ENCODE measurements at places on chromosomes 7 and 10.
A peak's percentile ranks its signal among the peaks of the same experiment; 100 is the strongest.

- DNase-seq: peak; percentile 3
These were observed 103.3 kb upstream of the DIP2C start for GRCh38 chr10:792792-793100.

GRCh38 chr10:17643339-17643754 is 604 bp upstream of the STAM start:
- peak; percentile 23 for DNase-seq

DNA sequence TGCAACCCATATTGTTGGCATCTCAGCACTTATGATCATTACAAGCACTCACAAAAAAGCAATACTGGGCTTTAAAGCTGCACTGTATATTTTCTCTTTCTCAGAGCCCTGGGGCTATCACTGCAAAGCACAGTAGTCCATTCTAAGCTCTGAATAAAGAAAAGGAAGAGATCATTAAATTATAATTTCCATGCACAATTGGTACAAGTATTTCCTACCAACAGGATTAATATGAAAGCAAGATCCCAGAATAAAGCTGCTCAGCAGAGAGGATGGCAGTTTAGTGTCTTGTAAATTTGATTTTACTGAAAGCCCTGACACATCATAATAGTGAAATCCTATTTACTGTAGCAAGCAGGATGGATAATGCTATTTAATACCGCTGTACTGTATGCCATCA is 205.3 kb downstream of the CHCHD3 start:
- DNase-seq: no peak

DNA sequence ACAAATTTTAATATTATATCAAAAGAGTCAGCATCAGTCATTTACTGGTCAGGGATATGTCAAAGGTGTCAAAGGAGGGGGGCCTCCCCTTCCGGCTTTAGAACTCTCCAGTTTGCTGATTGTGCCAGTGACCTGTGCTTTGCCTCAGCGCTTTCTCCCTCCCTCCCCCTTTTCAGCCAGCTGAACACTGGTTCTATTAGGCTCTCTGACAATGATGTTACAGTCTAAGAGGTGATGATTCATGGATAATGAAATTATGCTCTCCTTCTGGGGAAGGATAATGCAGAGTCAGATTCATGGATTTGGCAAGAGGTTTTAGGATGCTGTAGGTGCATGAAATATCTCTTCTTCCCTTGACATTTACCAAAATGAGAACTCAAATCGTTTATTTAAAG is 6.1 kb downstream of the LRRTM3 start:
- no peak for DNase-seq

DNA sequence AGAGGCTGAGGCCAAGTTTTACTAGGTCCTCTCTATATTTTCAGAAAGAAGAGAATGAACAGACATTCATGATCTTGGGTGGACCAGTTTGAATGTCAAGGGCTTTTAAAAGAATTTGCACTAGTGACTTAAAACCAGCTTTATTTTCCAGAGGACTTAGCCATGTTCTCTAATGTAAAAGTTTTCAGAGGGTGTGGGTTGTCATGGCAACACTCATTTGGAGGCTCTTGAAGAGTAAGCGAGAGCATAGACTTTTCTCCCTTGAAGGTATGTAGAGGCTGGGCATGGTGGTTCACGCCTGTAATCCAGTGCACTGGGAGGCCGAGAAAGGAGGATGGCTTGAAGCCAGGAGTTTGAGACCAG is 61.1 kb downstream of the GATA3 start:
- no peak for DNase-seq

- no peak for DNase-seq
These were observed 15.6 kb downstream of the PDAP1 start for GRCh38 chr7:99392659-99393354.

GRCh38 chr7:56115852-56116538 is at the start of gene NUPR2:
TSS of gene NUPR2 (minus strand) at chr7:56116417. CDS start at chr7:56116314, 103 bp downstream.
- DNase-seq: no peak

DNA sequence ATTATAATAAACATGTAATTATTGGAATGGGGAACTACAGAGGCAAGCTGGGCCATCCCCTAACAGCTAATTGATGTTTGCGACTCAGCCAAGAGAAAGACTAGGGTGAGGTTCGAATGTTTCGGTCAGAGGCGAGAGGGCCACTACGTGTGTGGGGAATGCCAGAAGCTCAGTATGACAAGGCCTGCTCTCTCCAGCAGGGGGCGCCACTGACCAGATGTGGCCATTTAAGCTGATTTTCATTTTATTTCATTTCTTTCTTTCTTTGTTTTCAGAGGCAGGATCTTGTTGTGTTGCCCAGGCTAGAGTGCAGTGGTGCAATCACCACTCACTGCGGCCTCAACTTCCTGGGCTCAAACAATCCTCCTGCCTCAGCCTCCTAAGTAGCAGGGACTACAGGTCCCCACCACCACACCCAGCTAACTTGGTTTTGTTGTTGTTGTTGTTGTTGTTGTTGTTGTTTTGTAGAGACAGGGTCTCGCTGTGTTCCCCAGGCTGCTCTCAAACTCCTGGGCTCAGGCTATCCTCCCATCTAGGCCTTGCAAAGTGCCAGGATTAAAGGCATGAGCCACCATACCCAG is 38.1 kb downstream of the TMEM130 start:
- DNase-seq: no peak

- no peak for DNase-seq
These were observed 1517.4 kb upstream of the LRRTM3 start for GRCh38 chr10:65408401-65408800.

GRCh38 chr7:33044401-33044718 is 18.2 kb downstream of the NT5C3A start:
- DNase-seq: no peak

DNA sequence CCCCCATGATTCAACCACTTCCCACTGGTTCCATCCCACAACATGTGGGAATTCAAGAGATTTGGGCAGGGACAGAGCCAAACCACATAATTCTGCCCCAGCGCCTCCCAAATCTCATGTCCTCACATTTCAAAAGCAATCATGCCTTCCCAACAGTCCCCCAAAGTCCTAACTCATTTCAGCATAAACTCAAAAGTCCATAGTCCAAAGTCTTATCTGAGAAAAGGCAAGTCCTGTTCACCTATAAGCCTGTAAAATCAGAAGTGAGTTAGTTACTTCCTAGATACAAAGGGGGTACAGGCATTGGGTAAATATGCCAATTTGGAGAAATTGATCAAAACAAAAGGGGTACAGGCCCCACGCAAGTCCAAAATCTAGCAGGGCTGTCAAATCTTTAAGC is 272.9 kb downstream of the MAGI2 start:
- no peak for DNase-seq

- DNase-seq: no peak
These were observed 19.6 kb downstream of the SEMA3E start for GRCh38 chr7:83629117-83629880.

GRCh38 chr10:22479419-22479818 is 134.1 kb downstream of the SPAG6 start:
- no peak for DNase-seq

GRCh38 chr7:84055904-84056605 is 138.5 kb downstream of the SEMA3A start:
- no peak for DNase-seq

- no peak for DNase-seq
These were observed 44.8 kb upstream of the HPSE2 start for GRCh38 chr10:99280472-99280871.

GRCh38 chr10:30285970-30286369 is 63.1 kb downstream of the MTPAP start:
- DNase-seq: no peak

- no peak for DNase-seq
These were observed 96.2 kb downstream of the CDH23 start for GRCh38 chr10:71492872-71493271.

GRCh38 chr10:34861293-34862021 is 46.4 kb upstream of the PARD3 start:
- DNase-seq: no peak

DNA sequence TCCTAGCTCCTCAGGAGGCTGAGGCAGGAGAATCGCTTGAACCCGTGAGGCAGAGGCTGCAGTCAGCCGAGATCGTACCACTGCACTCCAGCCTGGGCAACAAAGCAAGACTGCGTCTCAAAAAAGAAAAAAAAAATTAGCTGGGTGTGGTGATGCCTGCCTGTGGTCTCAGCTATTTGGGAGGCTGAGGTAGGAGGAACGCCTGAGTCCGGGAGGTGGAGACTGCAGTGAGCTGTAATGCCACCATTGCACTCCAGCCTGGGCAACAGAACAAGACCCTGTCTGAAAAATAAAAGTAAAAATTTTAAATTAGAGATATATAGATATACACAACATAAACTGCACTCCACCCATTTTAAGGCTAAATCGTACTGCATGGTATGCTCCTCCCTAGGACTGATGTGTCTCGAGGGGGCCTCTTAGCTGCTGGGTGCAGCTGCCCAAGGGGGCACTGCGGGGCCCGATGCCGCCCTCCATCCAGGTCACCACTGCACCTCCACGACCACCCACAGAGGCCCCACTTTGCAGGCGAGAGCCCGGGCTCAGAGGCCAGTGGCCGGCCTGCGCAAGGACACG is 40.9 kb upstream of the FOXK1 start:
- DNase-seq: no peak

- DNase-seq: no peak
These were observed 69.2 kb upstream of the EFCAB10 start for GRCh38 chr7:105650382-105650970.

- DNase-seq: no peak
These were observed 52.0 kb upstream of the VWC2 start for GRCh38 chr7:49721441-49721840.

DNA sequence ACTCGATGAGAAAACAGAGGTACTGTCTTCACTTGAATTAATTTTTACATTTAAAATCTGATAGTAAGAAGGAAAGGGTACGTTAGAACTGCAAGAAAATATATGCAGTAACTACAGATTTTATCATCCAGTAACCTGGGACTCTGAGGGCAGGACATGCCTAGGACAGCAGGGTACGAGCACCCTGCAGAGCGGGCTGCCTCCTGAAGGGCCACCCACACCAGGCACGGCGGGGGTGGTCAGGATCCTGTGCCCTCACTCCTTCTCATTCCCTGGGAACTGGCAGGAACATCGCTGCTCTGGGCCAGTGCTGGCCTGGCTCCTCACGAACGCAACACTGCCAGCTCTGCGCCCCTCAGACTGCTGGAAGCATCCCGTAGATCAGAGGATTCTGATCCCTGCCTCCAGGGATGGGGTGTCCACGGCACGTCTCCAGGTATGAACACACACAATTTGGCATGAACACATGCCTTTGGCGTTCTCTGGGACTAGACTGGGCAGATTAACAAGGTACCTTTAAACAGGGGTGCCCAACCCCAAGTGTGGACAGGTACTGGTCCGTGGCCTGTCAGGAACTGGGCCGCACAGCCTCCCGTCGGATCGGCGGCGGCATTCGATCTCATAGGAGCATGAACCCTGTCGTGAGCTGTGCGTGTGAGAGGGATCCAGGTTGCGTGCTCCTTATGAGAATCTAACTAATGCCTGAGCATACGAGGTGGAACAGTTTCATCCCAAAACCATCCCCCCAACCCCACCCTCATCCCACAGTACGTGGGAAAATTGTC is 99.3 kb upstream of the FAM20C start:
- DNase-seq: no peak

GRCh38 chr7:37065779-37066271 is 341.5 kb upstream of the AOAH start:
- no peak for DNase-seq

DNA sequence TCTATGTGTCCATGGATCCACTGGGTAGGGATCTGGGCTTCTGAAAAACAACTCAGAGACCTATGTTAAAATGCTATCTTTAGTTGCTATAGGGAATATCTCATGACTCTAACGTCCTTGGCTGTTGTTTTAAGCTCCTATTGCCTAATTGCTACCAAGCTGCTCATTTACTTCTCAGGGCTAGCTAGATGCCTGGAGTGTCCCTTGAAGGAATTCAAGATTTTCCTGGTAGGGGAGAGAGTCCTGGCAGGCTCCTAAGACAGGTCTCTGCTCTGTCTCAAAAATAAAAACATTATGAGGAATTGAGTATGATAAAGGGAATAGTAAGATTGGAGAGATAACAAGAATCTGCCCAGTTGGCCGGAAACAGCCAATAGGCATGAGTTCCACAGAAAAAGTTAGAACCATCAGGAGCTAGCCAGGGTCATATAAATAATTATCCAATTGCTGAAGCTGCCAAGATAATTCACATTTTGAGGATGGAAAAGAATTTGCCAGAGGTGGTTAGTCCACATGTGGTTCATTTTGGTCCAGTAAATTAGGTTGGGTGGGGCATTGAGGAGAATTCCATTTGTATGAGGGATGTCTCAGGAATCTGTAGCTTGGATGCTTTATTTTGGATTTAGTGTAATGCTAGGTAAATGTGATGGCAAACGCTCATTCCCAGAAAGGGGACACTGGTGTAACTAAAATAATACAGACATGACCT is 362.7 kb upstream of the VSTM2A start:
- DNase-seq: no peak

- DNase-seq: no peak
These were observed 25.6 kb upstream of the TMEM26 start for GRCh38 chr10:61478621-61479312.

DNA sequence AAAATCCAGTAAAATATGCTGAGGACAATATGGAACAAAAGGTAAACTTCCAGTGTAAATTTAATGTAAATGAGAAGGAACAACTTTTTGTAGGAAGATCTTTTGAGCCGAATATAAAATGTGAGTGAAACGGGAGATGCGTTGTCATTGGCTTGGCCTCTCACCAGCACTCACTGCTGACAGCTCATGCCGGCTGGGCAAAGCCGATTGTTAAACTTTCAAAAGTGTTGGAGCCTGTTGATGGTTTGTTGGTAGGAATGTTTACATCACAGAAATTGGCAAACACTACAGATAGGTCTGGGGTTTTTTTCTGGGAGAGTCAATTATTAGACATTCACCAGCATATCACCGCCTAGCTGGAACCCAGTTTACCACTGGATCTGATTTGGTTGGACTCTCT is 6.1 kb downstream of the PSTK start:
- DNase-seq: no peak

GRCh38 chr7:55260676-55261385 is 104.3 kb upstream of the LANCL2 start:
- no peak for DNase-seq

DNA sequence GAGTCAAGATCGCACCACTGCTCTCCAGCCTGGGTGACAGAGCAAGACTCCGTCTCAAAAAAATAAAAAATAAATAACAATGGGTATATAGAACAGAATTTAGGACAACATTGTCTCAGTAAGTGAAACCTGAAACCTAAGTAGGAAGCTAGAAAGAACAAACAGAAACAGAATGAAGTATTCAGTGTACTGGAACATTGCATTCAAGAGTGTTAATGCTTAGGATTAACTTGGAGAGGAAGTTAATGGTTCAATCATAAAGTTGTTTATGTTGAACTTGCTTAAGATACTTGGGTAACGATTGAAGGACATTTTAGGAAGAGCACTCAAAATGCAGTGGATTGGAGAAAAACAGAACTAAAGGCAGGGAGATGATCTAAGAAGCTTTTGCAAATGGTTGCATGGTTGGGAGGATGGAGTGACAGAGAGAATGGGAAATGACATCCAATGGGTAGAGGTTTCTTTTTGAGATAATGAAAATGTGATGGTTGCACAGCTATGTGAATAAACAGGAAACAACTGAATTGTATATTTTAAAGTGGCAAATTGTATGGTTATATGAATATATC is 233.7 kb downstream of the ADK start:
- no peak for DNase-seq

All from 8988T (cell line).